ENCODE measurements at places on chromosomes 1 and 21.
A peak's percentile ranks its signal among the peaks of the same experiment; 100 is the strongest.

DNA sequence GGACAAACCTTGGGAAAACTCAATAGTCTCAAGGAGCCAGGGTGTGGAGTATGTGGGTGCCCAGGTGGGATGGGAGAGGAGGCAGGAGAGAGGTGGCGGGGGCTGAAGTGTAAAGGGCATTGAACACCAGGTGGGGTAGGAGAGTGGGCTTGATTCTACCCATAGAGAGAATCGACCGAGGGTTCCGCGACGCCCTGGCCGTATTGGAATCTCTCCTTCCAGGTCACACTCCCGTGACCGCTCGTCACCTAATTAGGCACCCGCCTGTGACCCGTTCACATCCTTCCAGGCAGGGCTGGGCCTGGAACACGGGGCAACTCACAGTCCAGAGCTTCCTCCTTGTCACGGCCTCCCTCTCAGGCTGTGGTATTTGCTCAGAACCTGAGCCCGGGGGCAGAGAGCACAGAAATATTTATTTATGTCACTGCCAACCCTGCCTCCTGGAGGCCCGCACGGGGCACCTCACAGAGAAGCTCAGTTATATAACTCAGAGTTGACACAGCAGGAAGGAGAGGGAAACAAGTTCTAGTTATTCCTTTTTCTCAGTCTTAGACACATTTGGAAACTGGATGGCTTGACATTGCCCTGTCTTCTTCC is 12.0 kb downstream of the NCMAP start:
- DNase-seq: no peak

GRCh38 chr1:3336641-3337630 is 117.5 kb upstream of the ARHGEF16 start:
- DNase-seq: no peak

DNA sequence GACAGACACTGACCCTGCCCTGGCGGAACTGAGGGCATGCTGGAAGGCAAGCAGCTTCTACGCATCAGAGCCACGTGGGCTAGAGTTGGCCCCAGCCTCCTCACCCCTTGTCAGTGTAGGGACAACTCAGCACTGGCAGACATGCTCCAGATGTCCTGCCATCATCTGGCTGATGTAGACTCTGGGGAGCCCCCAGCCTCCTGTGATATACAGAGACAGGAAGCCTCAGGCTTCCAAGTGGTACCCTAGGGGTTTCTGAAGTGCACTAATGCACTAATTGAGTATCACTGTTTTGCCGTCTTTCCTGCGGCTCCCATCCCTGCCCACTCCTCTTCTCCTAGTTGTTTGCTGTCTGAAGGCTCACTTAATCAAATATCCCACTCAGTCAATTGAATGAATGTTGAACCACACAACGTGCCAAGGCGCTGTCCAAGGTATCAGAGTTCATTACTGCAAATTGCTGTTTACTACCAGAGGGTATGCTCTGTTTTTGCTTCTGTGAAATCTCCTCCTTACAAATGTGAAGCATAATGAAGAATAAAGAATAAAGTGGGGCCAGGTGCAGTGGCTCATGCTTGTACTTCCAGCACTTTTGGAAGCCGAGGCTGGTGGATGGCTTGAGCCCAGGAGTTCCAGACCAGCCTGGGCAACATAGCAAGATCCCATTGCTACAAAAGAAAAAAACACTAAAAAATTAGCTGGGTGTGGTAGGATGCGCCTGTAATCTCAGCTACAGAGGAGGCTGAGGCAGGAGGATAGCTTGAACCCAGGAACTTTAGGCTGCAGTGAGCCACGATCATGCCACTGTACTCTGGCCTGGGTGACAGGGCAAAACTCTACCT is 76.4 kb upstream of the ZBTB18 start:
- DNase-seq: peak; percentile 44

GRCh38 chr1:26787381-26787705 is 407 bp upstream of the PIGV start:
- DNase-seq: peak; percentile 46

- peak; percentile 31 for DNase-seq
Observed at GRCh38 chr1:118786454-118787155, 201.5 kb downstream of the TBX15 start.

GRCh38 chr1:154431586-154432373 is 26.6 kb downstream of the IL6R start:
- DNase-seq: peak; percentile 92

DNA sequence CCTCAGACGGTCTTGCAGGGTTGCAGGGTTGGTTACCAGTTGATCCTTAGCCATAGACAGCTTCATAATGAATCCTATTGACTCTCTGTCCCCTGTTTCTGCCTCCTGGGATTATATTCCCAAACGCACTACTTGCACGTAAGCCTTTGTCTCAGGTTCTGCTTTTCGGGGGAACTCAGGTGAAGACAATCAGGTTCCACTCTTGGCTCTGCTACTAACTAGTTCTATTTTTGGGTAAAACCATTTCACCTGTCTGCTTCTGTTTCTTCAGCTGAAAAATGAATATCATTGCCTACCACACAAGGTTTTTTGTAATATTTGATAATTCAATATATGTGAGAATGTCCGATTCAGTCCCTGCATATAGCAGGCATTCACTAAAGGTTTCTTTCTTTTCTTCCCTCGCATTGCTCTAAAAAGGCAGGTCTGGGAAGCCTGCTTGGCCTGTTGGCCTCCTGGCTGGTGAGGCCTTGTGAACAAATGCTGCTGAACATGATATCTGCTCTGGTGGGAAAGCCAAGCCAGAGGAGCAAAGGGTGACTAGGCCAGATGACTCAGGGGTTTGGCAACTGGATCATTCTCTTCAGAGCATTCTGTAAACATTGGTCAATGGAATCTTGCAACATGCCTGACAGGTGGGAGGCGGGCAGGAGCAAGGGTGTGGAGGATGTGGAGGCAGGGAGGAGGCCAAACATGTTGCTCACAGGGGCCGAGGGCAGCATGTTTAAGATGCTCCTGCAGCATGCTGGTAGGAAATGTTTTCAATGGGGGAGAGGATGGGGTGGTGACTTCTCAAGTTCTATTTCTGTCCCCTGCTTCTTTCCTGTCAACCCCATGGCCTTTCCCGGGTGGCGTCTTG is 23.8 kb downstream of the IER5 start:
- DNase-seq: peak; percentile 91

- peak; percentile 95 for DNase-seq
Observed at GRCh38 chr1:116067566-116067890, 43.7 kb upstream of the MAB21L3 start.

DNA sequence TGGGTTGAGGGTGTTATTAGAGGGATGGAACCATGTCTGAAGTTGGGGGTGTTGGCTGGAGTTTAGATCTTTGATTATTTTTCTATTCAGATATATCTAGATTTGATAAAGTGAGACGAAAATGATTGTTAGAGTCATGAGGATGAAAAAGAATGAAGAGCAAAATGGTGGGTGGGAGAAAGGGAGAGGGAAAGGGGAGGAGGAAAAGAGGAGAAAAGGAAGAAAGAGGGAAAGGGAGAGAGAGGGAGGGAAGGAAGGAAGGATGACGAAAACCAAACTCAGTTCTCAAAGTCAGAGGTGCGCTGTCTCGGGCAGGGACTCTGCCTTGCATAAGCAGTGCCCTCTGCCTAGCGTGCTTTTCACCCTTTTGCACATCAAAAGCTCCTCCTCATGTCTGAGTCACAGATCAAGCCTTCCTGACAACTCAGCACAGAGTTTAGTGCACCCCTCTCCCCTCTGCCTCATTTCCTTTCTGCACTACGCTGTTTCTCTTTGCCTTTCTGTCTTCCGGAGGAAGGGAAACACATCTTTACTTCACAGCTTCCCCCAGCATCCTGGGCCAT is 225.8 kb upstream of the PROX1 start:
- peak; percentile 40 for DNase-seq

- no peak for DNase-seq
Observed at GRCh38 chr1:154867841-154868605, 2.1 kb downstream of the KCNN3 start.

DNA sequence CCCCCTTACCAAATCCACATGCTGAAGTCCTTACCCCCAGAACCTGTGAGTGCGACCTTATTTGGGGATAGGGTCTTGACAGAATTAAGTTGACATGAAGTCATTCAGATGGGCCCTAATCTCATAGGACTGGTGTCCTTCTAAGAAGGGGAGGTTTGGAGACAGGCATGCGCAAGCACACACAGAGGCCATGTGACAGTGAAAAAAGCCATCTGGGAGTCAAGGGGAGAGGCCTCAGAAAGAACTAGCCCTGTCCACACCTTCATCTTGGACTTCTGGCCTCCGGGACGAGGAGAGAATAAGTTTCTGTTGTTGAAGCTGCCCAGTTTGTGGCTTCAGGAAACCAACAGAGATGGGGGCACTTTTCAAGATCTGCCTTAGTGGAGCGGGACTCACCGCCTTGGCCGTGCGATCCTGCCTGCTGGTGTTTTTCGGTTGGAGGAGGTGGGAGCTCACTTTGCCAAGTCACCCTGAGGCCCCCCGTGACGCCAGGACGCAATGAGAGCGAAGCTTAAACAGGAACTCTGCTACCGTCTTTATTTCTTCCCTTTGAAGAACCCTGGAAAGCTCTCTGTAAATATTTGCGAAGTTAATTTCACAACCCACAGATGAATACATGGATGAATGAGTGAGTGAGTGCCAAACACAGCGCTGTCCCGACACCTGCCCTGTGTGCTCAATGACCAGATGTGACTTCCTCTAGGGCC is 42.5 kb upstream of the C1orf174 start:
- DNase-seq: no peak

GRCh38 chr1:208665936-208666335 is 421.8 kb upstream of the PLXNA2 start:
- no peak for DNase-seq

DNA sequence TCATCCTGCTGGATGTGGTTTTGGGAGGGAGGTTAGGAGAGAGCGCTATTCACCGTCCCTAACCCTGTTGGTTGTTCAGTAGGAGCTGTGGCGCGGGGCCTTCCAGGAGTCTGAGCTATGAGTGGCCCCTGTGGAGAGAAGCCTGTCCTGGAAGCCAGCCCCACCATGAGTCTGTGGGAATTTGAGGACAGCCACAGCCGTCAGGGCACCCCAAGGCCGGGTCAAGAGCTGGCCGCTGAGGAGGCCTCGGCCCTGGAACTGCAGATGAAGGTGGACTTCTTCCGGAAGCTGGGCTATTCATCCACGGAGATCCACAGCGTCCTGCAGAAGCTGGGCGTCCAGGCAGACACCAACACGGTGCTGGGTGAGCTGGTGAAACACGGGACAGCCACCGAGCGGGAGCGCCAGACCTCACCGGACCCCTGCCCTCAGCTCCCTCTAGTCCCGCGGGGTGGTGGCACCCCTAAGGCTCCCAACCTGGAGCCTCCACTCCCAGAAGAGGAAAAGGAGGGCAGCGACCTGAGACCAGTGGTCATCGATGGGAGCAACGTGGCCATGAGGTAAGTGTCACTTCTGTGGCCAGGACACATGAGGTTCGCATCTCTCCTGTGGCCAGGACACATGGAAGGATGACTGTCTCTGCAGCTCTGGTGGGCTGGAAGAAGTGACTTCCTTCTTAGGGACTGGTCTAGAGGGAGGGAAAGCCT is 1.2 kb downstream of the ZC3H12A start:
- DNase-seq: no peak

- no peak for DNase-seq
Observed at GRCh38 chr1:6891781-6892579, 106.7 kb downstream of the CAMTA1 start.

DNA sequence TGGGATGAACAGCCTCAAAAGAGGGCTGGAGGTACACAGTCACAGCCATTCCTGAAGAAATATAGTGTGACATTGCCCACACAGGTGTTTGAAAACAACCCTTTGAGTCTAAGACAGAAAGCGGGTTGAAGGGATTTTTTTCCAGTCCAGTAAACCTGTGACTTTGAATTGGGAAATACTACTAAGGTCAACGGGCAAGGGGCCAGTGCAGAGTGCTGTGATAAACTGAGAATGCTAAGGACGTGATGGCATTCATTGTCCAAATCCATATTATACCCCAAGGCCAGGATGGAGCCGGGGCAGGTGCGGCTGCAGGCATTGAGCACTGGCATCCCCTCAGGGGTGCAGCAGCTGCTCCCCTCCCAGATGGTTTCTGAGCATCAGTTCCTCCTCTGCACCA is 36.6 kb downstream of the KIAA0040 start:
- DNase-seq: no peak

DNA sequence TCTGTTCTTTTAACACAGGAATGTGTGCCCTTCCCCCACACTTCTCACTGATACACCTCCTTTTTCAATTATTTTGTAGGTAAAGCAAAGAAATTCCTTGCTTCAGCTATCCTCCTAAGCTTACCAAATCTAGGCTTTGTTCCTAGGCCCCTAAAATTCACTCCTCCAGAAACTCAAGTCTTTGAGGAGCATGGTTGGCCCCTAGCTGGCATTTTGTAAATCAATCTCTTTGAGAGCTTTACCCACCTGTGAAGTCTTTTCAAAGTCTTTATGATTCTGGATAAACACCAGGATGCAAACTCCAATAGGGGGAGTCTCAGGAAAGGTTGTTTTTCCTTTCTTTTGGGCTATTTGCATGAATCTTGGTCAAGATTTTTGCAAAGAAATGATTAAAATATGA is 82.9 kb upstream of the ZNF644 start:
- DNase-seq: no peak

GRCh38 chr21:42093991-42094421 is 22.9 kb downstream of the UMODL1 start:
- DNase-seq: peak; percentile 86

DNA sequence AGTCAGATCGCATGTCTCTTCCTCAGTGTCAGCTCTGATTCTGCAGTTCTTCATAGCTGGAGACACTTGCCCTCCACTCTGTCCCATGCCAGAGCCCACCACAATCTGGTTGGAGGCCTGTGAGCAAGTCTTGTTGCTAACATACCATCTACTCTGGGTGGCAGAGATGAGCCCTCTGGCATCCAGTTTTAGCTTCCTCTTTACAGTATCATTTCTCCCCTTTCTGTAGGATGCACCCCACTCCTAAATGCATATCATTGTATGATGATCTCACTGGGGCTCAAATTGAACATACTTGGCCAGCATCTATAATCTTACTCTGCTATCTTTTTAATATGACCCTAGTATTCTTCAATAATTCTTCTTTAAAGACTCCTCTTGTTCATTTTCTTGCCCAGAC is 16.9 kb downstream of the PCNX2 start:
- DNase-seq: no peak

DNA sequence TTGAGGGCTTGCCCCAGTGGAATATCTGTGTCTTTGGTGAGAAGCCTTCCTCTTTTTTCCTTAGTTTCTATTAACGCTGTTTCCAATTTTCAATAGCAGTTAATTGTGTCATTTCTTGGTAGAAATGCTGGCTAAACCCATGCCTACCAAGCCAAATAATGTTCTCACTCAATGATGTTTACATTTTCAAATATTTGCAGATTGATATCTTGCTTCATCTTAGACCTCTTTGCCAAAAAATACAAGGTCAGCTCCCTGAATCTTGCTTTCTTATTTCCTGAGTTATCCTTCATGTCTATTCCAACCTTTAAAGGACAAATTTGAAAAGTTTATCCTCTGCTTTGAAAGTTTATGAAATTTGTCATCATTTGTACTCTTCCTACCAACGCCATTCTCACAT is 5.1 kb downstream of the KCNJ15 start:
- DNase-seq: no peak

- DNase-seq: no peak
Observed at GRCh38 chr1:160133990-160134770, 17.2 kb upstream of the ATP1A4 start.

Measured in fibroblast of skin of abdomen (primary cell).